ENCODE measurements at places on chromosomes 13 and 19. TPM values are rescaled to one million over a fixed set of nuclear protein-coding genes. Genes with fewer than 3 reads are reported as not detected.
A peak's percentile ranks its signal among the peaks of the same experiment; 100 is the strongest.

- no peak for DNase-seq
These were observed 27.7 kb downstream of the EFNB2 start for GRCh38 chr13:106507560-106508274.

DNA sequence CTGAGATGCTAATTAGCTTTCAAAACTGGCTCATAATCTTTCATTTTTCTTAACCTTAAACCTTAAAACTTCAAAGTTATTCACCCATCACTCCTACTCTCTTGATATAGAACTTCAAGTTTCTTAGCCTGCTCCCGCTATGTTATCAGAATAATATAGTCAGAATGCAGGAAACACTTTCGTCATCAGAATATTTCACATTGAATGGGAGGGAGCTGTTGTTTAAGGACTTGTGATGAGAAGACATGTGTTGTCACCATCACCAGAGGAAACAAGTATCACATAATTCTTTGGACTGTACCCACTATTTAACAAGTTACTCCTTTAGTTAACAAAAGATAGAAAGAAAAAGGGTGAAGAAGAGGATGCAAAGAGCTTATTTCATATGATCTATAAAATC lies 65.0 kb upstream of the FNDC3A start:
- no peak for DNase-seq

DNA sequence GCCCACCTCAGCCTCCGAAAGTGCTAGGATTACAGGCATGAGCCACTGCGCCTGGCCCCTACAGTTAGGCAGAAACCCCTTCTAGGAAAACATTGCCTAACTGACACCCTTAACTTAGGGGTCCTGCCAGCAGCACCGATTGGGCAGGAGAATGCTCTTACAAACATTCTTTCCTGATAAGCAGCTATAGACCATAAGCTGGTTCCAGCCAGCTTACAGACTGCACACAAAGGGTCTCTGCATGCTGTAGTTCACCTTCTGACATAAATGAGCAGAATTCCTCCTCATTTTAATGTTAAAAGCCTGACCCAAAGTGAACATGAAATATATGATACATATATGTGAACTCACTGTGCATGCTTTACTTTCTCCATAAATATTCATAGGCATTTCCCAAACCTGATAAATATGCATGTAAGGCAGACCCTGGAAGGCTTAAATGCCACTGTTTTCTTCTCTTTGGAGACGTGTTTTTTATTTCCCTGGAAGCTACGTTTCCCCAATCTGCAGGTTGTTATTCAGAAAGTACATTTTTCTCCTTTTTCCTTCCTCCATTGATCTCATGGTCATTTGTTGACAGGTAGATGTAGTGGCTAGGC lies 48.5 kb upstream of the KL start:
- DNase-seq: no peak

GRCh38 chr13:67330149-67330548 lies 100.0 kb upstream of the PCDH9 start:
- DNase-seq: no peak

The ZNF787 gene
- 59.9 TPM for total RNA-seq

DNA sequence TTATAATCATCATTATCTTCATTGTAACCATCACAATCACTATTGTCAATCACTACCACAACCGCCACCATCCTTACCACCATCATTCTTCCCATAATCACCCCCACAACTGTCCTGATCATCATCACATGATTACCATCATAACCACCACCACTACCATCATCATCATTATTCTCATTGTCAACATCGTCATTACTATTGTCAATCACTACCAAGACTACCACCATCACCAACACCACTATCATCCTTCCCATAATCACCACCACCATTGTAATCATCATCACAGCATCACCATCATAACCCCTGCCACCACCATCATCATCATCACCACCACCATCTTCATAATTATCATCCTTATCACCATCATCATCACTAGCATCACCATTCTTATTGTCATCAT lies 55.2 kb downstream of the MBD3L1 start:
- DNase-seq: no peak

The ZNF44 gene
- total RNA-seq: 18.4 TPM

- no peak for DNase-seq
These were observed 185.8 kb upstream of the TSHZ3 start for GRCh38 chr19:31534786-31535657.

The SPACA4 gene
- total RNA-seq: not detected

DNA sequence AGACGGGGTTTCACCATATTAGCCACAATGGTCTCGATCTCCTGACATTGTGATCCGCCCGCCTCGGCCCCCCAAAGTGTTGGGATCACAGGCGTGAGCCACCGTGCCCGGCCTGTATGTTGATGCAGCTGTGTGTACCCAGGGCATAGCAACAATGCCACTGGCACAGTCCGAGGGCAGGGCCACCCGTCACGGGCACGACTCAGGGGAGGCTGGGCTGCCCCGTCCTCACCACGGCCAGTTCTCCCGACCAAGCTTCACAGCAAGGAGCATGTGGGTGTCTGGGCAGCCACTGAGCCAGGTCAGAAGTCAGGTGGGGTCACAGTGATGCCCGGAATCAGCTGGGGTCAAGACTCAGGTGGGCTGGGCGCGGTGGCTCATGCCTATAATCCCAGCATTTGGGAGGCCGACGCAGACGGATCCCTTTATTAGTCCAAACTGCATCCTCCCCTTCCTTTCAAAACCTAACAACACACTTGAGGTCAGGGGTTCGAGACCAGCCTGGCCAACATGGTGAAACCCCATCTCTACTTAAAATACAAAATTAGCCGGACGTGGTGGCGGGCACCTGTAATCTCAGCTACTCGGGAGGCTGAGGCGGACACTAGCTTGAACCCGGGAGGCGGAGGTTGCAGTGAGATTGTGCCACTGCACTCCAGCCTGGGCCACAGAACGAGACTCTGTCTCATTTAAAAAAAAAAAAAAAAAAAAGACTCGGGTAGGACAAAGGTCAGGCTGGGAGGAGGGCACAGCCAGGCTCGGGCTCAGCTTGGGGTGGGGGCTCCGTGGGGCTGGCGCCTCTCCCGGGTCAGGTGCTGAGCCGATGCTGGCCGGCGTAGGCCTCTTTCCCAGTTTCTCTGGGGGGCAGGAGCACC lies 1.2 kb upstream of the CDC34 start:
- DNase-seq: no peak

DNA sequence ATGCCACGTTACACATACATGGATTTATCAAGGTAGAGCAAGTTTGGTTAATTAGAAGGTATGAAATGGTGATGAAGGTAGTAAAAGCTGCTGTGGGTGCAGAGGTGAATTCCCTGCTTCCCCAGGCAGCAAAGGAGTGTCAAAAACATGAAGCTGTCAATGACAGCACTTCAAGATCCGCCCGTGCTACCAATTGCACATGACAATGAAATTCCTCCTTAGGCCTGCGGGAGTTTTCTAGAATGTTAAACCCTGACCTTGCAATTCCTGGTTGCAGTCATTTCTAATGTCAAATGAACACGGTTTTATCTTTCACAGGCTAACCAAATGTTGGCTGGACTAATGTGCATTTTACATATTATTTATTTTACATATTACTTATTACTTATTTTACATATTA lies 67.7 kb upstream of the LSM14A start:
- DNase-seq: no peak

DNA sequence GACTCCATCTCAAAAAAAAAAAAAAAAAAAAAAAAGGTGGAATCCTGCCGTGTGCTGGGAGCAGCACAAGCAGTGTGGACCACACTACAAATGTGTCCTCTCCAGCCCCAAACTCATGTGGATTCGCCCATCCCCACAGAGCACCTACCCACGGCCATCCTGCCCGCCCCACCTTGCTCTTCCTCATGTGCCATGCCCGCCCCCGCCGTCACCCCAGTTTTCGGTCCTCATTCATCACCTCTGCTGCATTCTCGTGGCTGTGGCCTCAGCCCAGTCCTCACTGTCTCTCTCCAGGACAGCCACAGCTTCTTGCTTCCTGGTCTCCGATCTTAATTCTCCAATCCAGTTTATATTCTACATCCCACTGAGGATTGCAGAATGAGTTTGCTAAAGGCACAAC lies 80.0 kb upstream of the TM9SF2 start:
- no peak for DNase-seq

The PTPRH gene
- 95.7 TPM for total RNA-seq

The DPY19L3 gene
- total RNA-seq: 17.7 TPM

- no peak for DNase-seq
These were observed 278.9 kb upstream of the PCDH9 start for GRCh38 chr13:67509018-67509417.

The LENG9 gene
- 16.7 TPM for total RNA-seq

DNA sequence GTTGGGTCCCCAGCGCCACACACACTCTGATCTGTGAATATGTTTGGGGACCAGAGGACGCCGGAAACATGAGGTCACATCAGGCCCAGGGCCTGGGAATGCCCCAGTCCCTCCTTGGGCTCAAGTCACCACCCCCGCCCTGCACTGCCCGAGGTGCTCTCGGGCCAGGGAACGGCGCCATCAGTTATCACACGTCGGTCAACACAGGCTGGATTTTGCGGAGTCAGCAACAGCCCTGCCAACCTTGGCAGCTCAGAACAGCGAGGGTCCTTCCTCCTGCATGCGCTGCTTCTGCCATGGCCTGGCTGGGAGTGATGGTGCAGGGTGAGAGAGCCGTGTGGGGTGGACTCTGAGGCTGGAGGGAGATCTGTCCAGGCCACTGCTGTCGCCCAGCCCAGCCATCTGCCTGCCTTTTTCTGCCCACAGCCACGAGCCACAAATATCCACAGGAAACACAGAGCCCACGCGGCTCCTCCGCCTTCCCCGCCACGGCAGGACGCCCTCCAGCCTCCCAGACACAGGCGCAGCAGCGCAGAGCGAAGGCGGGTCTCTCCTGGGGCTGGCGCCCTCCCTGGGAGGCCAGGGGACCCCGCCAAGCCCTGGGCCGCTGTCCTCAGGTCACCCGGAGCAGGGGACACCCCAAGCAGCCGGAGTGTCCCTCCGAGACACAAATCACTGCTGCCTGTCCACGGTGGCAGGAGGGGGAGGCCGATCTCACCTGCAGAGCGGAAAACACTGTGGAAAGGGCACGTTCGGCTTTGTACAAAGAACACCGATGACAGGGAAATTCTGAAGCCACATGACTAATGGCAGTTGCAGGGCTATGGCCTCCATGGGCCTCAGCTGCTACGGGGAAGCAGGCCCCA lies 31.6 kb upstream of the CACTIN start:
- no peak for DNase-seq

The COX7A1 gene
- total RNA-seq: 5.5 TPM

The APLP1 gene
- 1.8 TPM for total RNA-seq

- no peak for DNase-seq
These were observed 616 bp downstream of the CDX2 start for GRCh38 chr13:27968316-27969081.

The SH2D3A gene
- total RNA-seq: 46.7 TPM

The ZNF582 gene
- 1.1 TPM for total RNA-seq

GRCh38 chr19:30222992-30223865 lies 149.0 kb upstream of the ZNF536 start:
- DNase-seq: no peak

DNA sequence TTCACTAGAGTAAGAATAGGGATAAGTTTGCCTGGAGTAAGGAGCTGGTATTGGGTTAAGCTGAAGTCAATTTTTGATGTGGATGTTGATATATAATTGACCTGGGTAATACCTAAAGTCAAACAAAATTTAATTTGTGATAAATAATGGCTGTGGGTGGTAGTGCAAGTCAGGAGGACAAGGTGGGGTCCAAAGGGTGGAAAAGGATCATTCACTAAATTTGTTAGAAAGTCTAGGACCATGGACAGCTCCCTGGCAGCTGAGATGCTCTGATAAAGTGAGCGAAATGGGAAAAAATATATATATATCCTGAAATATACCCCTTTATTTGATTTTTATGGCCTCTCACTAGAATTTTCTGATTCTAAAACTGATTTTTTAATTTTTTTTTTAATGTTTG lies 463.5 kb downstream of the GPC6 start:
- no peak for DNase-seq

GRCh38 chr13:77696006-77696878 lies 1.2 kb upstream of the SLAIN1 start:
- DNase-seq: no peak

DNA sequence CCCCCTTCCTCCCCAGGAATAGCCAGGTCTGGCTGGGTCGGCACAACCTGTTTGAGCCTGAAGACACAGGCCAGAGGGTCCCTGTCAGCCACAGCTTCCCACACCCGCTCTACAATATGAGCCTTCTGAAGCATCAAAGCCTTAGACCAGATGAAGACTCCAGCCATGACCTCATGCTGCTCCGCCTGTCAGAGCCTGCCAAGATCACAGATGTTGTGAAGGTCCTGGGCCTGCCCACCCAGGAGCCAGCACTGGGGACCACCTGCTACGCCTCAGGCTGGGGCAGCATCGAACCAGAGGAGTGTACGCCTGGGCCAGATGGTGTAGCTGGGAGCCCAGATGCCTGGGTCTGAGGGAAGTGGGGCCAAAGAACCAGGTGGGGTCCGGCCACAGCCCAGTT lies 3.2 kb downstream of the KLK2 start:
- no peak for DNase-seq

GRCh38 chr19:47190167-47190727 lies 40.8 kb downstream of the BBC3 start:
- peak; percentile 74 for DNase-seq

DNA sequence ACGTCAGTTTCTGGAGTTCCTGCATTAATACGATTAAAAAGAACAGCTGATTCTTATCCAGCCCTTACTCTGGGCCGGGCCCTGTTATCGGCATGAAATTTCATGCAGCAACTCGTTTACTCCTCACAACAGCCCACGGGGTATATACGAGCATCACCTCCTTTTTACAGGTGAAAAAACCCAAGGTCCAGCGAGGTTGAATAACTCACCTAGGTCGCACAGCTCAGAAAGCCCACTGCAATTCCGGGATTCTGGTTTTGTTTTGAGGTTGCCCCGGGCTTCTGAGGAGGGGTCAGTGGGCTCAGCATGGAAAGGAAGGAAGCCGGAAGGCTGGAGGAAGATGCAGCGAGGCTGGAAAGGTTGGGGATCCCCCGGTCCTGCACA lies 577 bp upstream of the ACP7 start:
- no peak for DNase-seq

The ZNF729 gene
- not detected for total RNA-seq

GRCh38 chr13:69654392-69654791 lies 453.2 kb upstream of the ATXN8OS start:
- no peak for DNase-seq

- no peak for DNase-seq
These were observed 27.6 kb upstream of the ATXN8OS start for GRCh38 chr13:70080012-70080411.

GRCh38 chr13:101567841-101568240 lies 115.4 kb downstream of the ITGBL1 start:
- DNase-seq: no peak

- no peak for DNase-seq
These were observed 4.9 kb downstream of the ZNF333 start for GRCh38 chr19:14694641-14695266.

Data from left colon (tissue), 2 donors.